ENCODE measurements at places on chromosomes 4 and X.
A peak's percentile ranks its signal among the peaks of the same experiment; 100 is the strongest.

DNA sequence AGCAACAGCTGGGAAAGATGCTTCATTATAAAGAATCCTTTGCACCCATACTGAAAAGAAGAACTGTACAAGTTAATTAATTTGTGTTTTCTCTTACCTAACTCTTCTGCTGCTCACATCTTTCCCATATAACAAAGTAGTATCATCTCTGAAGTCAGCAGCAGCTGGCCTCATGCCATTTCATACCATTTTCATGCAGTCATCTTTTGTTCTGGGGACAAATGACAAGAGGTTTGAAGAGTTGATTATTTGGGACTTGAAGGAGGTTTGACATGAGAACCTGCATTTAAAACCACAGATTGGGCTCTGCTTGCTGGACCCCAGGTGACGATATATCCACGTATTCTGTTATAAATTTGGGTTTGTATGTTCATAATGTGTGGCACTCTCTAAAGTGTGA is 430.3 kb downstream of the SPRY1 start:
- DNase-seq = no peak

GRCh38 chr4:174009686-174010451 is 273.6 kb downstream of the FBXO8 start:
- DNase-seq = no peak

- no peak for DNase-seq
Measured at GRCh38 chr4:3479358-3480101, 16.4 kb downstream of the DOK7 start.

DNA sequence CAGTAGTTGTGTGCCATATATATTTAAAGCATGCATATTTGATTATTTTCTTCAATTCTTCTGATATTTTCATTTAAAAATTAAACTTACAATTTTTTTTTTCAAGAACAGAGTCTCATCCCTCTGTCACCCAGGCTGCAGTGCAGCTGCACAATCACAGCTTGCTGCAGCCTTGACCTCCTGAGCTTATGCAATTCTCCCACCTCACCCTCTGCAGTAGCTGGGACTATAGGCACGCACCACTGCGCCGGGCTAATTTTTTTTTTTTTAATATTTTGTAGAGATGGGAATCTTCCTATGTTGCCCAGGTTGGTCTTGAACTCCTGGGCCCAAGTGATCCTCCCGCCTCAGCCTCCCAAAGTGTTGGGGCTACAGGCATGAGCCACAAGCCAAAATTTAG is 5.8 kb upstream of the DCLK2 start:
- DNase-seq = no peak

GRCh38 chr4:62618042-62618441 is 1417.9 kb downstream of the ADGRL3 start:
- no peak for DNase-seq

DNA sequence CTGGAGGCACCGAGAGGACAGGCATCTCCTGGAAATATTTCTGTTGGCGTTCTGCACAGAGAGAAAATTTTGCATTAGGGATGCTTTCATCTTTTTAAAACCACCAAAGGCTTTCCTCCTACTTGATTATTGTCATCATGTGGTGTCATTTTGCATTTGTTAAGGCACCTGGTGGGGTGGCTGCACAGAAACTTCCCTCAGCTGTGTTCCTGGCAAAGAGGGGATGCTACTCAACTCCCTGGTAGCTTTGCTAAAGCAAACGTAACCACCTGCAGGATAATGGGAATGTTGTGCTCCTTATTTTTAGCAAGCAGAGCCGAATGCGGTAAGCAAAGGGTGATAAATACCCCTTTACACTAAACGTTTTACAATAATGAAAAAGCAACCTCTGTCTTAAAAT is 229.8 kb downstream of the STIM2 start:
- no peak for DNase-seq

DNA sequence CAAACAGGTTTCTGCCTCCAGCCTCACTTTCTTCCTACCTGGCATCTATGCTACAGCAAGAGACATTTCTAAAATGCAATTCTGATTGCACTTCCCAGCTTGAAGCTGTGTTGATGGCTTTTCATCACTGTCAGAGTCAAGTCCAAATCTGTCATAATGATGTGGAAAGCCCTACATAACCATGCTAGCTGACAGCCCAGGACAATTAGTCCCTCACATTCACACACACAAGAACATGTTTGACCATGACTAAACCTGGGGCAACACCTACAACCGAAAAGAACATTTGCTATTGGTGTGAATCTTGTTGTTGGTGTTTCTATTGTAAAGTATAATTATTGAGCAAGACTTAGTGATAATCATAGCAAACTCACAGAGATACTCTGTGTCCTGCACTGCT is 58.2 kb downstream of the PPM1K start:
- no peak for DNase-seq

GRCh38 chrX:17601441-17602200 is 135.7 kb upstream of the SCML1 start:
- no peak for DNase-seq

DNA sequence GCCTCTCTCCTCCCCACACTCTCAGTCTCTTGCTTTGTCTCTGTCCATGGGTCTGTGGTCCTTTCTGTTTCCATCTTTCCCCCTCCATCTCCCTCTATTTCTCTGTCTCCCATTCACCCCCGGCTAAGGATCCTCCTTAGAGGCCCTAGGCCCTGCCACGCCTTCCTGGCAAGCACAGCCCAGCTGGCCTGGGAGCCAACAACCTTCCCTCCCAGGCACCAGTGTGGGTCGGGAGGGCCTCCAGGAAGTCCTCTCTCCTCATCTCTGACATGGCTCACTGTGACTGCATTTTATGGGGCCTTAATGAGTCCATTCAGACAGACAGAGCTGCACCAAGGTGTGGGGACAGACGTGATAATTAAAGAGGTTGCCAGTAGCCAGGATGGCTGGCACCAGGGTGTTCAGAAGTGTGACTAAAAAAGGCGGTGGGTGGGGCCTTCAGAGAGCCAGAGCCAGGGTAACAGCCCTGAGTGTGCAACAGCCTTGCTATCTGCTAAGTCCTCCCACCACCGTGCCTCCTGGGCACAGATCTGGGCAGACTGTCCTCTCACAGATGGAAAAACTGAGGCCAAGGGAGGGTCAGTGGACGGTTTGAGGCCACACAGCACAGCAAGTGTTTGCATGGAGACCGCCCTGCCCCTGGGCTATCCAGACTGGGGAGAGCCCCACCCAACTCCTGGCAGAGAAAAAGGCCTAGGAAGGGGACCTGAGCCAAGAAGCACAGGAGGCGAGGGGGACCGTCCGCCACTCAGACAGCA is 31.5 kb downstream of the BLOC1S4 start:
- DNase-seq = no peak

DNA sequence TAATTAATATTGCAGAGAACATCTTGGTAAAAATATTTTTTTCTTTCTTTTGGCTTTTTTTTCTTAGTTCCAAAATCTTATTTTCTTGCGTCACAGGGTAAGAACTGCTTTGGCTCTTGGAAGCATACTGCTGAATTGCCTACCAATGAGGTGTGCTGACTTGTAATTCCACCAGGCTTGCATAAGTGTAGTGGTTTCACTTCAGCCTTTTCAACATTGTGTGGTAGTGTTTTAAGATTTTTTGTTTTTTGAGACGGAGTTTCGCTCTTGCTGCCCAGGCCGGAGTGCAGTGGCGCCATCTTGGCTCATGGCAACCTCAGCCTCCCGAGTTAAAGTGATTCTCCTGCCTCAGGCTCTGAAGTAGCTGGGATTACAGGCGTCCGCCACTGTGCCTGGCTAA is 42.4 kb downstream of the N4BP2 start:
- no peak for DNase-seq

DNA sequence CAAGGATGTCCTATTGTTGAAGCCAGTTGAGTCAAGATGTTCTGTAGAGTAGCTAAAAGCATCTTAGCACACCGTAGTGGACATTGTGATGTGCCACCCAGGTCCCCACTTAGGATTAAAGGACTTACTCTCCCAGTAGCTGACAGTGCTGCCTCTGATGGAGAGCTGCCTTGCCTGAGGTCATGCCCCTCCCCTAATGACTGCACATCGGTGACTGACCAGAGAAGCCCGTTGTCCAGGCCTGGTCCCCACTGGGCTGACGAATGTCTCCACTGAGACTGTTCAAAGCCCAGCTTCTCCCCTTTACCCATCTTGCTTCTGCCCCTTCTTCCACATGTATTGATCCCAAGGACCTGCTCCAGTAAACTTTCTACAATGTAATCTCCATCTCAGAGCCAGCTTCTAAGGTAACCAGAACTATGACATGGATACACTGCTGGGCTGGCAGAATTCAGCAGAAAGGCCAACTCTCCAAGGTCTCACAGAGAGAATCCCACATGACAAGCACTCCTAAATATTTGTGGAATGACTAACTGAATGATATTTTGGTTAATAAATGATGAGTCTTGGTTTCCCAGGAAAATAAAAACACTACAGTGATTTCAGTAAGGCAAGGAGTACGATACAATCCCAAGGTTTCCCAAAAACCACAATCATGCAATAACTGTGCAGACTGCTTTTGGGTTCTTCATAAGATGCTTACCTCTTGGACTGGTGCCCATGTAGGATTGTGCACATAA is 82.4 kb upstream of the TMEM150C start:
- no peak for DNase-seq

GRCh38 chr4:105923497-105924238 is 28.4 kb downstream of the NPNT start:
- no peak for DNase-seq

- DNase-seq = no peak
Measured at GRCh38 chr4:181848357-181848756, 394.8 kb upstream of the TENM3 start.

GRCh38 chr4:187685247-187685646 is 310.3 kb upstream of the ZFP42 start:
- DNase-seq = no peak

- no peak for DNase-seq
Measured at GRCh38 chr4:63170923-63171322, 1238.3 kb downstream of the TECRL start.

DNA sequence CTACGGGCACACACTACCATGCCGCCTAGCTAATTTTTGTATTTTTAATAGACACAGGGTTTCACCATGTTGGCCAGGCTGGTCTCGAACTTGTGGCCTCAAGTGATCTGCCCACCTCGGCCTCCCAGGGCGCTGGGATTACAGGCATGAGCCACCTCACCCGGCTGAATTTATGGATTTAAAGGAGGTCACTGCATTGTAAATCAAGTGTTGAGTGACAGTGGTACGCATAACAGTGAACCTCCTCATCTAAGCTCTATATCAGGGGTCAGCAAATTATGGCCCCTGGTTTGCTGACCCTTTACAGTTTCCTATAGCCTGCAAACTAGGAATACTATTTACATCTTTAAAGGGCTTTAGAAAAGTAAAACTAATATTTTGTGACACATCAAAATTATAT is 2.6 kb upstream of the UXT start:
- DNase-seq = no peak

DNA sequence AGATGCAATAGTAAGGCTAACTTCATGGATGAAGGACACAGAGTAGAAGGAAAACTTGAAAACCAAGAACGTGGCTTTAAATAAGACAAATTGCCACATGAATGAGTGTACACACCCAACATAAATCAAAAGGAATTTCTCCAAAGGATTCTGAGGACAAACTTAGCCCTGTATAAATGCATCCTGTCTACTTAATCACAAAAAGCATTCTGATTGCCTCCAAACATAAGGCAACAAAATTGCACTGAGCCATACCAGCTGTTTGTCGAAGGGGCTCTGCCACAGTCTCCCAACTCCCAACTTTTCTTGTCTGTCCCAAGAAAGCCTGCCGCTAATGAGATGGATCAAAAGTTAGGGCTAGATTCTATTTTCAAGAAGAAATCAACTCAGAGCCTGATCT is 194.3 kb downstream of the SOWAHB start:
- DNase-seq = no peak

- peak; percentile 13 for DNase-seq
Measured at GRCh38 chr4:127782025-127782274, 172 bp upstream of the HSPA4L start.

DNA sequence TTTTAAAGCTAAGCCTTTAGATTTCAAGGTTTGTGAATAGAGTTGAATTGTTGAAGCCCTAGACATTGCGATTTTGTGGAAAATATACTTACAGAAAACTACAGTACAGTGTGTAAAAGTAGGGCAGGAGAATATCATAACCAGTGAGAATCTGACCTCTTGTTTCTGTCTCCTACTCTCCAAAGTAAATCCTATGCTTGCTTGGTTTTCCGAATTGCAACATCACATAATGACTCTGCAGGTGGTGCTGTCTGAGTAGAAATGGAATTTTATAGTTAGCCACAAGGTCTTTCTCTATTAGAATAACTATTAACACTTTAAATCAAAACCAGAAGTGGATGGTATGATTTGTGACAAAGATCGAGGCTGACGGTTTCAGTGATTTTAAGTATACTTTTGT is 505.6 kb downstream of the RAPGEF2 start:
- DNase-seq = no peak

- no peak for DNase-seq
Measured at GRCh38 chrX:155864655-155865054, 16.5 kb upstream of the VAMP7 start.

- peak; percentile 39 for DNase-seq
Measured at GRCh38 chr4:16026160-16026761, 57.6 kb downstream of the PROM1 start.

- no peak for DNase-seq
Measured at GRCh38 chrX:112734290-112734689, 54.6 kb upstream of the LHFPL1 start.

DNA sequence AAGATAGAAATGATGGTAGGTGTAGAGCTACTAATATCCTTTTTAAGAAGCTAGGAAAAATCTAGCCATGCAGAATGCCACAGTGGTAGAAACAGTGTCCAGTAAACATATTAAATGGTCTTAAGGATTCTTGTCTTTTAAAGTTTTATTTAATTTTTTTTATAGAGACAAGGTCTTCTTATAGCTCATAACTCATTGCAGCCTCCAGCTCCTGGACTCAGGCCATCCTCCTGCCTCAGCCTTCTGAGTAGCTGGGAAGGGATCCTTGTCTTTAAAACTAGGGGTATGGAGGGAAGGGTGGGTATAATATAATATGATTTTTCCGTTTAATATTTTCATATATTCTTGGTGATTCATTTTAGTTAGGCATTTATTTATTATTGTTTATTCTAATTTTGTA is 3.8 kb downstream of the TMEM165 start:
- no peak for DNase-seq

GRCh38 chr4:154491341-154492271 is at the start of gene DCHS2:
TSS of gene DCHS2 (minus strand) at chr4:154491799. CDS start at chr4:154491355, 444 bp downstream.
- DNase-seq = no peak

GRCh38 chrX:31036895-31037294 is 34.9 kb downstream of the FTHL17 start:
- no peak for DNase-seq

- no peak for DNase-seq
Measured at GRCh38 chrX:139844884-139845283, 88.0 kb downstream of the ATP11C start.

DNA sequence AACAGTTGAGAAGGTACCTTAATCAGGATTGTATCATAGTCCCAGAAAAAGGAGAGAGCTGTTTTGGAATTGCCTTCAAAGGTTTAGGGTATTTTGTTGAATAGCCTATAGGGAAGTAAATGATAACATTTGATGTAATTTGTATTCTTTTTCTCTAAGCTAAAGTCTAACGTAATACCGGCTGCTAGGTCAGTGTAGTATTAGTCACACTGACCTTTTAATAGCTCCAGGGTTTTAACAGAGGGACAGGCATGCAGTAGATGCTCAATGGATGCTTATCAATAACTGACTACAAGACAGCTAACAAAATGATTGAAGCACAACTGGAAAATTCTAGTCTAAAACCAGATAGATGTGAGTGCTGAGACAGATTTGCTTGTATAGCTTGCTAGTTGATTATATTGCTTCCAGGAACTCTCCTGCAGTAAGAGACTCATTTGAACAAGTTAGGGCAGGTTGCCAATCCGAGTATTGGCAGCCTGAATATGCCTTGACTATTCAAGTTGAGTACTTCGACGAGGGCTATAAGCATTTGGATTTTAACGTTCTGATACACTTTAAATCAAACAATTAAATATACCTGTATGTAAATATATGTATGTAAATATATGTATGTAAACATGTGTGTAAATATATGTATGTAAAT is 16.5 kb upstream of the PNPLA4 start:
- no peak for DNase-seq

All from CD4-positive, alpha-beta T cell treated with Interleukin-6 at 100 ng/mL for 8 hours (primary cell).